Parietal lobe (tissue), 2 donors: ENCODE measurements at places on chromosomes 1 and 21. TPM values are rescaled to one million over a fixed set of nuclear protein-coding genes. Genes with fewer than 3 reads are reported as not detected.

The CACNA1E gene
- 149 TPM for total RNA-seq

The MGST3 gene
- 198 TPM for total RNA-seq

The LCE1A gene
- total RNA-seq, result not detected

The SPAG17 gene
- total RNA-seq, result 3.1 TPM

The F5 gene
- total RNA-seq, result not detected
